NCI-H2081 treated with DMSO at 0.1 percent for 48 hours (cell line): ENCODE measurements at places on chromosomes 7 and 10.

DNA sequence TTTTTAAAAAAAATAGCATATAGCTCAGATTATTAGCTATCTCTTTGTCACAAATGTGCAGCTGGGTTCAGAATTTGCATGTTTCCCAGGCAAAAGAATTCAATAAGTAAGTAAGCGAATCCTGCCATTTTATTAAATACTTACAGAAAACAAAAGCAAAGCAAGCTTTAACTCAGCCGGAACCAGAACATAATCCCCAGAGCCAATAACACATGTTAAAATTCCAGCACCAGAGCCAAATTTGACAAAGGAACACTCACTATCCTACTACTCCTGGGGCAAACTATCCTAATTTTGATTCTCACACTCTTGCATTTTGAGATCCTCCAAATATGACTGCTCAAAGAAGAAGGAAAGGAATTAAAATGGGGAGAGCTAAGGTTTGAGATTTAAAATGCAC is 32.6 kb downstream of the LRRTM3 start:
- no peak for DNase-seq

- DNase-seq: no peak
Measured at GRCh38 chr7:28815369-28815927, 142.7 kb downstream of the TRIL start.

DNA sequence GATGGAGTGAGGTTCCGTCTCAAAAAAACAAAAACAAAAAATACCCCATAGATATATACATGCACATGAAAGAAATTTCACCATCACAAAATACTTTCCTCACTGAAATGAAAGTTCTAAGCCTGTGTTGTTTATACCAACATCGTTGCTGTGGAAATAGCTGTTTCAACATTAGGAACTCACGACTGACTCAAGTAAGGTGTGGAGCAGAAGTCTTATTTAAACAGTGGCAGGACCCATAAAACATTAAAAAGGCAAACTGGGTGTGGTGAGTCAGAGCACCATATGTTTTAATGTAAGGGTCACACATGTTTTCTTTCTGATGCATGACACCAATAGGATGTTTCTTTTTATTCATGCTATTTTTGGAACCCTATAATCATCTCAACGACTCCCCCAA is 48.3 kb downstream of the BAIAP2L1 start:
- peak; percentile 11 for DNase-seq

GRCh38 chr10:76055963-76056362 is 624.5 kb downstream of the LRMDA start:
- no peak for DNase-seq

GRCh38 chr7:37380831-37381230 is 67.8 kb downstream of the ELMO1 start:
- DNase-seq: no peak

- no peak for DNase-seq
Measured at GRCh38 chr10:48800007-48800675, 115.5 kb downstream of the WDFY4 start.

DNA sequence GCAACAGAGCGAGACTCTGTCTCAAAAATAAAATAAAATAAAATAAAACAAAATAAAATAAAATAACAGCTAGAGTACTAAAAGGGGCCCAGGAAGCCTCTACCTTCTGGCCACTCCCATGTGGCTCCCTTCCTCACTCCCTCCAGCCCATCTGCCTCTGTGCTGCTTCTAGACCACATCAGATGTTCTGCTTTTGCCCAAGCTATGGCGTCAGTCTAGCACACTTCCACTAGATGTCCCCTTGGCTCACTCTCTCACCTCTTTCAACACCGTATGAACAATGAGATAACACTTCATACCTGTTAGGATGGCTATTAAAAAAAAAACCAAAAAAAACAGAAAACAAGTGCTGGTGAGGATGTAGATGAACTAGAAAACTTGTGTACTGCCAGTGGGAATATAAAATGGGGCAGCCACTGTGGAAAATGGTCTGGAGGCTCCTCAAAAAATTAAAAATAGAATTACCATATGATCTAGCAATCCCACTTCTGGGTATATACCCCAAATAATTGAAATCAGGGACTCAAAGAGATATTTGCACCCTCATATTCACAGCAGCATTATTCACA is 132.3 kb downstream of the ARHGAP22 start:
- no peak for DNase-seq

DNA sequence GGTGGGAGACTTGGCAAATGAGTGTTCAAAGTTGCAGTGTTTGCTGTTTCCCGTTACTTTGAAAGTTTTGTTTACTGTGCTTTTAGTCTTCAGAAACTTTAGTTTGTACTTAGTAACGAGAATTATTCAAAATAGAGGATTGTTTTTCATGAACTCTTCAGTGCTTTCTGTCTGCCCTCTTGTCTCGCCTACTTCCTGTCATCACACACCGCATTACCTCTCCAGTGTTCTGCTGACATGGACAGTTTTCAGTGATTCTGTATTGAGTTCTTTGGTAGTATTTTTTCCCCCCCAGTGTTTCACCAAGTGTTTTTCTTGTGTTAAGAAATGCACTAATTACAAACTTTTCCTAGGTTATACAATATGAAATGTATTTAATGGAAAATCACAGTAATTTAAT is 207.0 kb downstream of the MLLT10 start:
- no peak for DNase-seq
